ENCODE measurements at places on chromosomes 16 and 17.

GRCh38 chr16:71501547-71501946 lies 12.4 kb upstream of the ZNF19 start:
- DNase-seq: no peak

DNA sequence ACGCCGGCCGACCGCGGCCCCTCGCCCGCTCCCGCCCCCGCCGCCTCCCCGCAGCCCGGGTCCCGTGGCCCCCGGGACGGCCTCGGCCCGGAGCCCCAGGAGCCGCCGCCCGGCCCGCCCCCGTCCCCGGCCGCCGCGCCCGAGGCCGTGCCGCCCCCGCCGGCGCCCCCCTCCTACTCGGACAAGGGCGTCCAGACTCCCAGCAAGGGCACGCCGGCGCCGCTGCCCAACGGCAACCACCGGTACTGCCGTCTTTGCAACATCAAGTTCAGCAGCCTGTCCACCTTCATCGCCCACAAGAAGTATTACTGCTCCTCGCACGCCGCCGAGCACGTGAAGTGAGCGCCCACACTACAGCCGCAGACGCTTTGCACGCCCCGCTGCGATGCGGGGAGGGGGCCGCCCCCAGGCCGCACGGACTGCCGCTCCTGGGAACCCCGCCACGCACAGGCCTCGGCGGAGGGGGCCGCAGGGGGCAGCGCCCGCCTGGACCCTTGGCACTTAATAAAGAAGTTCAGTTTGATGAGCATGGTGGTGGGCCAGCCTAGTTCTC lies 35.5 kb upstream of the ZC3H18 start:
- DNase-seq: peak; percentile 65

DNA sequence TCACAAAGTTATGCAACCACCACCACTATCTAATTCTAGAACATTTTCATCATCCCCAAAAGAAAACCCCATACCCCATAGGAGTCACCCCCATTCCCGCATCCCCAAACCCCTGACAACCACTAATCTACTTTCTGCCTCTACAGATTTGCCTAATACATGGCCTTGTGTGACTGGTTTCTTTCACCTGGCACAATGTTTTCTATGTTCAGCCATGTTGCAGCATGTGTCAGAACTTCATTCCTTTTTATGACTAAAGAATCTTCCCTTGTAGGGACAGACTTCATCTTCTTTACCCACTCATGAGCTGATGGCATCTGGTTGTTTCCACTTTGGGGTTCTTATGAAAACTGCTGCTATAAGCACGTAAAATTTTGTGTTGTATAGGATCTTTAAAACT lies 34.6 kb downstream of the CYTH1 start:
- DNase-seq: no peak

DNA sequence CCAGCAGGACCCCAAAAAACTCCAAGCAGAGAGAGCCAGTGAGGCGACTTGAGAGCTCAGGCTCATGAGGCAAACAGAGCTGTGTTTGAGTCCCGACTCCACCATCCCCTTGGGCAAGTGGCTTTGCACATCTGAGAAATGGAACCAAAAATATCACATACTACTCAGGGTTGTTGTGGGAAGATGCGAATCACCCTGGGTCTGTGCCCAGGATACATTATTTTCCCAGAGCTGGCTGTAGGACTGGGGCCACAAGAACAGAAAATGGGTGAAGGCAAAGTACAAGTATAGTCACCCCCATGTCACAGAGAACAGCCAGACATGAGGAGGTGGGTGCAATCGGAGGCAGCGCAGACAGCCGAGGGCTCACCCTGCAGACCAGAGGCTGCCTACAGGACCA lies 127.3 kb downstream of the GAS7 start:
- DNase-seq: no peak

GRCh38 chr17:57699751-57700219 lies 45.3 kb downstream of the CCDC182 start:
- no peak for DNase-seq

DNA sequence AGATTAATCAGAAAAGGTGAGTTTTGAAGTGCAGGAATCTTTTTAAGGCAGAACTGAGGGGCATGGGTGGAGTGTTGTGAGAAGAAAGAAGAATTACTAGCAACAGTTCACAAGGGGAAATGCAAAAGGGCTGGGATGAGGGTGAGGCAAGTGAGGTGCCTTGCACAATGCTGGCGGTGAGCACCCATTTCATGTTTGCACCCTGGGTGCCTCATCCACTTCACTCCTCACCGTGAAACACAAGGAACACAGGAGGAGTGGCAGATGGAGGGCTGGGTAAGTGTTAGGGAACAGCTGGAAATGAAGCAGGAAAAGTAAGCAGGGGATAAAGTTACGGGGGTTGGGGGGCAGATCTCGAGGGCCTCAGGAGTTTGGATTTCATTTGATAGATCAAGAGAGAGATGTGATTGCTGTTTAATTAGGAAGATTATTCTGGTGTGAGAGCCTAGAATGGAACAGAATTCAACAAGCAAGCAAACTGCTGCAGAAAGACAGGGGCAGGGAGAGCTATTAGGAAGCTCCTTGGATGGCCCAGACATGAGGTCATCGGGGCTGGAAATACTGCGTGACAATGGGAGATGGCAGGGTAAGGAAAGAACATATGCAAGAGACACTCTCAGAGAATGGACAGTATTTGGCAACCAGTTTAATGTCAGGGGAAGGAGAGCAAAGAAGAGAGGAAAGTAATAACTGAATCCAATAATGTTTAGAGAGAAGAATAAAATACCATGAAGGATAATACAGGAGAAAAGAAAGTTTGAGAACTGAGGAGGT lies 8.3 kb upstream of the HEATR6 start:
- no peak for DNase-seq

DNA sequence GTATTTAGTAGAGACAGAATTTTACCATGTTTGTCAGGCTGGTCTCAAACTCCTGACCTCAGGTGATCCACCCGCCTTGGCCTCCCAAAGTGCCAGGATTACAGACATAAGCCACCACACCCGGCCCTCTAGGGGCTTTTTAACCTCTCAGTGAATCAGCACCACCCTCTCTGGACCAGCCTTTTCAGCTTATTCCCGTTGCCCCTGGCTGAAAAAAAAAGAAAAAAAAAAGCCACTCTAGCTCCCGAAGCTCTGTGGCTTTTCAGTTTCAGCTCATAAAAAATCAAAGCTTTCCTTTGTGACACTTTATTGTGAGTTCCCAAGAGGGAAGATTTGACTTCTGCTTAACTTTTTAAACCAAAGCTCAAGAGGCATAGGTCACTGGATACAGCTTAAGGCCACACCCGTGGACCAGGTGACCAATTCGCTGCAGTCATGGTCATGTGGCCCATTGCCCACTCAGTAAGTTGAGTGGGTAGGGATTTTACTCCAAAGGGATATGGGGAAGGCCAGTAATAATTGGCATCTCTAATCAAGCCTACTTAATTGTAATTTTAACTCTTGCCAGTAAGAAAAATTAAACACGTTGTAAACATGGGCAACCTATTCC lies 46.6 kb upstream of the MED13 start:
- DNase-seq: no peak

DNA sequence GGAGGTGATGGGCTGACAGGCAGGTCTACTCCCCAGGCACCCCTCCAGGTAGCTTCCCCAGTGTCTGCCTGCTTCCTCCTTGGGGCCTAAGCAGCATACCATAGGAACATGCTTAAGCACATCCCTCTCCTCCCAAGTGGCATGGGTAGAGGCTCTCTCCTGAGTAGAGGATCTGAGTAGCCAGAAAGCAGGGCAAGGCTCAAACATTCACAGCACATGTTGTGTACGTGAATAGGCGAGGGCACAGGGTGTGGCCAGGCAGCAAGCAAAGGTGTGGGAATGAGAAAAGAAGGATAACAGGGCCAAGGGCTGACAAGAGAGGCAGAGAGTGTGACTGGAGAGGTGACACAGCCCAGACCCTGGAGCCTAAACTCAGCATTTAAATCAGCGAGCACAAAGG lies 29.7 kb upstream of the GFOD2 start:
- DNase-seq: no peak

GRCh38 chr17:82865774-82866395 lies 26.1 kb upstream of the ZNF750 start:
- DNase-seq: no peak

DNA sequence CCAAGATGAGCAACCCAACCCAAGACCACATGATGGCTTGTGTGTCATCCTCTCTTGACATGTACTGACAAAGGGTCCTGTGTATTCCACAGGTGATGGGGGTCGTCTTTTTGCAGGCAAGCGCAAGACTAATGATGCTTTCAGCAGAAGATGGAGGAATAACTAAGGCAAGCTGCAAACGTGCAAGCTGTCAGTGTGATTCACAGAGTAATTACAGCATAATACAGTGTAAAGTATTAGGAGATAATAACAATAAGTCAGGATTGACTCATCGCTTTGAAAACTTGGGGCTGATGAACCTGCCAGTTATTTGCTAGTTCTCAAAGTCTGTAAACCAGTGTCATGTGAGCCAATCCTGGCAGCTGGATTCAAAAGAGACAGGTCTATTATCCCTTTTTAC lies 41.6 kb upstream of the ASIC2 start:
- DNase-seq: no peak

GRCh38 chr17:17036524-17036998 lies 5.7 kb upstream of the MPRIP start:
- no peak for DNase-seq

DNA sequence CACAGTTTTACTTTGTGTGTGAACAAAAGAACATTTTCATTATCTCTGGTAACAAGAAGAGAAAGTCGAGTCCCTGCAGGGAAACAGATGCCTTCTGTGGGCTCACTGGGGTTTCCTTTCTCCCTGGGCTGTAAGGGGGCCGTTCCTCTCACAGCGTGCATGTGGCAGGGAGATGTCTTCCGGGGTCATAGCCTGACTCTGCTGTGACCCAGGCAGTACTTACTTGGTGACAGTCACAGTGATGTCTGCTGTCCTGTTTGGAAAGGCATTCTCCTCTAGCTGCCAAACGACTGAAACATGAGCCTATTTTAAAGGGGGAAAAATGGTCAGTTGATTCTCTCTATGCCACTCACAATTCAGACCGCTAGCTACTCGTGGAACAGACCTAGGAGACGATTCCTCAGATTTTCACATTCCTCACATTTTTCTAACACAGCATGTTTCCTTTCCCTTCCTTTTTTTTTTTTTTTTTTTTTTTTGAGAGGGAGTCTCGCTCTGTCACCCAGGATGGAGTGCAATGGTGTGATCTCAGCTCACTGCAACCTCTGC lies 7.3 kb downstream of the HASPIN start:
- DNase-seq: peak; percentile 65

DNA sequence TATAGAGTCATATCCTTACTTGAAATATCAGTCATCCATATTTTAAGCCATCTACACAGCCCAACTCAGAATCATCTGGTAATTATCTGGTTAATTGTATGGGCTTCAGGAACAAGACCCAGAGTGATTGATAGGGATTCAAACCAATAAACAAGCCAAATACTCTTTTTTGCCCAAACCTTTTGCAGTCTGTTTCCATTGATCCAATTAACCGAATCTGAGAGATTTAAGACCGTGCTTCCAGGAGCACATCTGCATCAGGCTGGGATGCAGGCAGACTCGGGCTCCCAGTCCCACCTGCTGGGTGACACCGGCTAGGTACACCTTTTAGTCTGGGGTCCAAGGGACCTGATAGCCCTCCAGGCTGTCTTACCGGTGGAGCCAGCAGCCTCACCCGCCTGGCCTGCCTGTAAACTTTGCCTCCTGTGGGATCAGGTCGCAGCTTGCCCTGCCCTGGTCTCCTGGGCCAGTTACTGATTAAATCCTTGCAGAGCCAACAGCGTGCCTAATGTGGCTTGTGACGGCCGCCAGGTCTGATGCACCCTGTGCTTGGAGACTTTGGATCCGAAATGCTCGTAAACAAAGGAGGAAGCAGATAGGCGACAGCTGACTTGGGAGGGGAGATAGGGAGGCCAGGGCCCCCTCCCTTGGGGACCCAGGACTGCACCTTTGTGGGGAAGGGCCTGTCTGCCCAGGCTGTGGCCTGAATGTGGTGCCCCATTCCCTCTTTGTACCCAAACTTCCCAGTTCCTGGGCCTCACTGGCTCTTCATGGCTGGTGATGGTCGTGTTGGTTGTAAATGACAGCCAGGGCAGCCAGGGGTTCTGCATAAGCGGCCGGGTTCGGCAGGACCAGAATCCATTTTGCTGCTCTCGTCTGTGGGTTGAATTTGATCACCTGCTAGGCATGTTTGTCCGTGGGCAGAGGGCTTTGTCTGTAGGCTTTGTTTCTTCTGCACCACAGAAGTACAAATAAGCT lies 3.8 kb downstream of the CMIP start:
- no peak for DNase-seq

DNA sequence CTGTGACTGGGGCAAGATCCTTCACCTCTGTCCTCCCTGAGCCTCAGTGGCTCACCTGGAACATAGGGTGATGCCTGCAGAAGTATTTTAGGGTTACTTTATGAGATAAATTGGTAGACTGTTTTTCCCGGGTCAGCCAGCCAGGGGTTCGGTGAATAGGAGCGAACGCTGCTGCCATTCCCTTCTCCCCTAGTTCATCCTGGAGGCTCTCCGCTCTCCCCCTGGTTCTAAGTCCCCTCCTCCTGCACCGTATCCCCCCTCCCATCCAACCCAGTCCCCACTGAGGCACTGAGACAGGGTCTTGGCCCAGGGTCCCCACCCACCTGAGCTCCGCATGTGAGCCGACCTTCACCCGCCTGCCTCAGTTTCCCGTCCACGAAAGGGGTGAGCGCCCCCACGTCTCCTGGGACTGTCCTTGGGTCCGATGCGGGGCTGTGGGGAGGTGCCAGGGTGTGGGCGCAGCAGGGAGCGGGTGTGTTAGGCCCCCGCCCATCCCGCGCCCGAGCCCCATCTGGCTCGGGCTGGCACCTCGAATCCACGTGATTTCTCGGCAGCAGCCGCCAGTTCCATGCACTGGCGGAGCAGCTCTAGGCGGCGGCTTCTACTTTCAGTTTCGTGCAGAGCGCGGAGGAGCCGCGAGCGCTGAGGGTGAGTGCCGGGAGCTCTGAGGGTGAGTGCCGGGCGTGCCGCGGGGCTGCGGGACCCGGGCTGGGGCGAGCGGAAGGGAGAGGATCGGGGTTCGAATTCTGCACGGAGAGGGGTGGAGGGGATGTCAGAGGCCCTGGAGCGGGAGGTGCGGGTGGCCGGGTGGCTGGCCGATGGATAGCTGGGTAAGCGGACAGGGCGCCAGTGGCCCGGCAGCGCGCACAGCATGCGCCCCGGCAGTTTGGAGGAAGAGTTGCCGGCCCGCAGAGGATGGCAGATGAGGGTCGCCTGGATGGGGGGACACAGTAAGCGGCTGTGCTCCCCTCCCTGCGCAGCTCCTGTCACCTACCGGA lies at the start of gene NLRC5:
Gene NLRC5, plus strand, starts transcription at position 610 of the 998 bp plus-strand sequence. CDS start 31,156 bp downstream, outside the sequence.
- peak; percentile 80 for DNase-seq

DNA sequence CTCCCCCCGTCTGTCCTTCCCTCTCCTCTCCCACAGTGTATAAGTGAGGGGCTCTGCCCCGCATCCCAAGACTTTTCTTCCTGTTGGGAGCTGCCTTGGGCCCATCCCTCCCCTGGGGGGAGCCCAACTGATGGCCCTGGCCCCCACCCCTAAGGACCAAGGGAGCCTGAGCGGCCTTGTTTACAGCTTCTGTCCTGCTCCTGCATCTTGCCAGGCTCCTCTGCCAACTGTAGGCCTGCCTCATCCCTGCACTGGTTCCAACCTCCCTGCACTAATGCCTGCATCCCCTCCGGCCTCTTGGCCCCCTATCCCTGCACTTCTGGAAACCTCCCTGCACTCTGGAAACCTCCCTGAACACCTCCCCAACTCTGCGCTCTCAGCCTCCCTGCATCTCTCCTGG lies 1.4 kb upstream of the PAGR1 start:
- DNase-seq: no peak
